HT1080 (cell line): ENCODE measurements at places on chromosomes 5 and 9.

GRCh38 chr5:14351845-14352712 is 208.9 kb downstream of the TRIO start:
- DNase-seq = peak; percentile 75

- no peak for DNase-seq
Observed at GRCh38 chr5:81776258-81776657, 25.4 kb upstream of the SSBP2 start.

GRCh38 chr5:145689235-145689634 is 145.9 kb downstream of the PRELID2 start:
- no peak for DNase-seq

DNA sequence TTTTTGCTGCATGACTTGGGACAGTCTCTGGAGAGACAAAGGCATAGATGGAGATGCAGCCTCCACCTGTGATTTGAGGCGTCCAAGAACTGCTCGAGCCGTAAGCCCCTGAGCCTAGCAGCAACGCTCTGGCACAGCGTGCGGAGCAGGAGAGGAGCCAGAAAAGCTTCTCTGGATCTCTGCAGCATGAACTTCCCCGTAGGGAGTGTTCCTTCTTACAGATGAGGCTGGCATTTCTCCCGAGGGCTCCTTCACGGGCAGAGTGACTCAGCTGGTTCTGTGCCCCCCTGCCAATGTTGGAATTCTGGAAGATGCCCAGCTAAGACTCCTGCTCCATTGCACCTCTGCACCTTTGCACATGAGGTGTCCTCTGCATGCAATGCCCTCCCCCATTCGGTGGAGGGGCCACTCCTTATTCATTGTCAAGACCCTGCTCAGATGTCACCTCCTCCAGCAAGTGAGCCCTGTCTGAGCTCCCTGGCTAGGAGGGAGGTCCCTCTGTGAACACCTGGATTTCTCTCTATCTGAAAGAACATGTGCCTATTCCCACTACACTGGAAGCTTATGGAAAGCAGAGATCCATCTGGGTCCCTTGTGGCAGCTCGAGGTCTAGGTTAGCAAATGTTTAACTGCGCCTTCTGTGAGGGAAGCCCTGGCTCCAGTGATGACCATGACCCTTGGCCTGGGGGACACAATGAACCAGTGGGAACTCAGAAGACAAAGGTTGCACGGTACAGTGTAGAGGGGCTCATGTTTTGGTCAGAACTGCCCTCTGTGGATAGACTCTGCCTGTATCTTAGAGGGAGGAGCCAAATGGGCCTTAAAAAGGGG is 39.6 kb downstream of the SH3PXD2B start:
- DNase-seq = no peak

DNA sequence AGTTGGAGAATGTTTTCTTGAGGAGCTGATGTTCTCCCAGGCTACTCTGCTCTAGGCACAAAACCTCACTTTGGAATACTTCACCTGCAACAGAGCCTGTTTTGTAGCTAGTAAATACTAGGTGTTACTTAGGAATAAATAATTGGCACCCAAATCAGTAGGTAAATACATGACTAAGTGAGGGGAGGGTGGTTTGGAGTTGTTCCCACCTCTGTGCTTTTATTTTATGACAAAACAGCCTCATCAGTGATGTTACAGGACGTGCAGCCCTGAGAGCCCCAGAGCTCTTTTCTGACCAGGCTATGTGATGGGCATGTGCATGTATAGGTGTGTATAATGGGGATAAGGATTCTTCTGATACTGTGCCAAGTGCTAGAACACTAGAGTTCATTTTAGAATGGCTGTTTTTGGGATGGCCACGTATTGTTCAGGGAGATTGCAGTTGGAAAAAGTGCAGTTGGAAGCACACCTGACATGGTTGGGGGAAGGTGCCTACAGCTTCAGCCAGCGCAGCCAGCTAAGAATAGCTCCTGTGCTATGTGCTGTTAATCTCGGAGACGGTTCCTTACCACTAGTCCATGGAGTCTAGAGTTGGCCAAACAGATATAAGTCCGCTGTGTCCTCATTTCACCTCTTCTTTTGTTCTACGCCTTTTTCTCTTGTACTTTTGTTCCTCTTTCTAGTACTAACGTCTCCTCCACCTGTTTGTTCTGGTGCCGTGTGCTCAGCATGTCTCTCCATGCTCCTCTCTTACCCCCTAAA is 284.7 kb downstream of the FANCC start:
- DNase-seq = no peak

- no peak for DNase-seq
Observed at GRCh38 chr9:89523948-89524347, 26.0 kb upstream of the SEMA4D start.

- DNase-seq = peak; percentile 96
Observed at GRCh38 chr9:70020991-70021571, 22.6 kb upstream of the MAMDC2 start.
